ENCODE measurements at places on chromosomes 6 and 20.

GRCh38 chr20:10213526-10213925 is 5.1 kb upstream of the SNAP25 start:
- no peak for DNase-seq

GRCh38 chr6:153059757-153060156 is 57.2 kb upstream of the MTRF1L start:
- DNase-seq, result no peak

- no peak for DNase-seq
Measured at GRCh38 chr6:87139236-87139635, 16.1 kb upstream of the ZNF292 start.

DNA sequence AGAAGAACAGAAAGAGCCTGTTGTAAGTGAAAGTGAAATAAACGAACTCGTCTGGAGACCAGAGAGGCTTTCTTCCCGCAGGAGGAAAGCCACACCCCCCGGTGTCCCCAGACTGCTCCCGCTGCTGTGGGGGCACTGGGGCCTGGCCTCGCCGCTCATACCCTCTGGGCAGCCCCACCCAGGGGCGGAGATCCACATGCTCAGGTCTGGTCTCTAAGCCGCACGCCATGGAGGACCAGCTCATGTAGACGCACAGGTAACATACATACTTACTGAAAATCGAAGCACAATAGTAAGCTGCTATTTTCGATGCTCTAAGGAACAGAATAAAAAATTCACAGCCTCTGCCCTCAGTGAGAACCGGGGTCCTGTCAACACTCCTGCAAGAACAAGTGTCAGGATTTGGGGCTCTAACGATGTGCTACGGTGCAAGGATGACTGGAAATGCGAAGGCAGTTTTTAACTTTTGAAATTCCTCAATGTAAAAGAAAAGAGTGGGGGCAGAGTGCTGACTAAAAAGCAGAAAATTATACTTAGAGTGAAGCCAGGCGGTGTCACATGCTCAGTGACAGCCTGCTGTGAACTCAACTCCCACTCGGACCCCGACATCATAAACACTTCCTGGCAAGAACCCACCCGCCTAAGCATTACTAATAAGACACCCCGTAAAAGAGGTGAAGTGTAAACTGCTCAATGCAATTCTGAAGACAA is 110.5 kb downstream of the IRF4 start:
- no peak for DNase-seq

GRCh38 chr20:52676283-52676995 is 295.7 kb upstream of the TSHZ2 start:
- DNase-seq, result no peak

GRCh38 chr20:45630371-45630770 is 713 bp downstream of the WFDC9 start:
- no peak for DNase-seq

GRCh38 chr6:133333852-133334251 is 92.7 kb downstream of the EYA4 start:
- DNase-seq, result no peak

- DNase-seq, result no peak
Measured at GRCh38 chr6:31657406-31658157, 1.9 kb downstream of the APOM start.

DNA sequence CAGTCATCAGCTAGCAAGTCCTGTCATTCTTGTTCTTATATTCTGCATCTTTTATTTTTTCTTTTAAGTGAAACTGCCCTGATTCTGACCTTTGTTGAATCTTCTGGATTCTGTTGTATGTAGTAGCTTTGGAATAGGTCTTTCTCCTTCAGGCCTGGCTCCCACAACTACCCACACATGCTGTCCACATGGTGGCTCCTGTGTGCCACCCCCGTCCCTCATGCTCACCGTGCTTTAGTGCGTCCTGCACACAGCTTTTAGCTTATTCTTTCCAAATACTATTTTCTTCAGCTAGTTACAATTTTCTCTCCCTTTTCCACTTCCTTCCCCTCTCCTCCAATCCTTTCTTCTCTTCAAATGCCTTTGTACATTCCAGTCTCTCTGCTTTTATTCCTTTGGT is 61.8 kb downstream of the CTNNBL1 start:
- no peak for DNase-seq

DNA sequence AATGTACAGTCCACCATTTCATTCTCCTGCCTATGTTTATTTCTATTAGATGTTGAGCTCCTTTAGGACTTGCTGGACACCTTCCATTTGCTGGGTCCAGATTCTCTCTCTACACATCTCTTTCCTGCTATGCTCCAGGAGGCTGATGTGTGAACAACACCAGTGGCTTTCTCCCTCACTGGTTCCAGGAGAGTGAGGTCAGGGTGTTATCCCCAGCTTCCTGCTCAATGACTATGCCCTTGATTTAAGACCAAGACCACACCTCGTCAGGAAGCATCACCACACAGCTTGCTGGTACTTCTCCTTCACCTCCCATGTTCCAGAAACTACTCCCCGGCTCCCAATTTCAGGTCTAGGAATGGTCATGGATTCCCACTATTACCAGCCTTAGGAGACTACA is 31.3 kb upstream of the E2F3 start:
- no peak for DNase-seq

DNA sequence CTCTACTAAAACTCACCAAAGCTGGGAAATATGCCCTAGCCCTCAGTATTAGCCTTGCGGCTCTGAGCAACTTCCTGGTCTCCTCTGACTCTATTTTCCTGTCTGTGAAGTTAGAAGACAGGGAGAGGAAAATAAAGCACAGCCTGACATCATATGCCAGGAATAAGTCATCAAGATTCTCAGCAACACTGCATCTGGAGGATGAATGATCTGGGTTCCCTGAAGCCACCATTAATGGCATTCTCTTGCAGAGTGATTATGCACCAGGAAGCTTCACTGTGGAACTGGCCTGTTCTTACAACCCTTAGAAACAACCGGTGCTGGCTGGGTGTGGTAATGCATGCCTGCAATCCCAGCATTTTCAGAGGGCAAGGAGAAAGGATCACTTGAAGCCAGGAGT is 12.4 kb downstream of the ADGRF5 start:
- DNase-seq, result no peak

DNA sequence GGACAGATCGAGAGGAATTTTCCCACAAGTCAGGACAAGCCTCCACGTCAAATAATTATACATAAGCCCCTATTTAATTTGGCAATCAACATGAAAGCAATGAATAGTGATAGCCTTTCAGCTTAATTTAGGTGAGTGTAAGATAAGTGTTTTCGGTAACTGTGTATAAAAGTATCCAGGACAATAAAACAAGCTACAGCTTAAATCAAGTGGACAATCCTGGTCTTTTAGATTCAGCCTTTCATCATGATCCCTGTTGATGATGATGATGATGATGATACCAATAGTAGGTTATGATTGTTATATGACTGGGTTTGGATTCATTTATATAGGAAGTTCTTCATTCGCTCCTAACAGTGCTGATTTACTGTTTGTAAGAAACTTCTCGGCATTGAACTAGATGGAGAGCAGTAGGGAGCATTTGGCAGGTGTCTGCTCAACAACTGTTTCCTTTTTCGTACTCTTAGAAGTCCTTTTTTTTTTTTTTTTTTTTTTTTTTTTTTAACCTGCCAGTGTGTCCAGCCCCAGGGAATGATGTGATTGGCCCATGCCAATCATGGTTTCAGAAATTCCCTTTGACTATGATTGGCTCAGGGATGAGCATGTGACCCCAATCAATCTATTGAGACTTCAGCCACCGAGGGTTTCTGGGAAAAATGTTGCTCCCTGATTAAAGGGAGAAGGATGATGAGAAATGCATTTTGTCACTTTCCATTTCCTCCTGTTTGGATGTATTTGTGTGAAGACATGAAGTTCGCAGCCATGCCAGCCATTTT is 11.3 kb upstream of the RNF182 start:
- no peak for DNase-seq

GRCh38 chr6:163459007-163459406 is 44.5 kb downstream of the QKI start:
- no peak for DNase-seq

- DNase-seq, result no peak
Measured at GRCh38 chr20:10129749-10130148, 88.9 kb upstream of the SNAP25 start.

DNA sequence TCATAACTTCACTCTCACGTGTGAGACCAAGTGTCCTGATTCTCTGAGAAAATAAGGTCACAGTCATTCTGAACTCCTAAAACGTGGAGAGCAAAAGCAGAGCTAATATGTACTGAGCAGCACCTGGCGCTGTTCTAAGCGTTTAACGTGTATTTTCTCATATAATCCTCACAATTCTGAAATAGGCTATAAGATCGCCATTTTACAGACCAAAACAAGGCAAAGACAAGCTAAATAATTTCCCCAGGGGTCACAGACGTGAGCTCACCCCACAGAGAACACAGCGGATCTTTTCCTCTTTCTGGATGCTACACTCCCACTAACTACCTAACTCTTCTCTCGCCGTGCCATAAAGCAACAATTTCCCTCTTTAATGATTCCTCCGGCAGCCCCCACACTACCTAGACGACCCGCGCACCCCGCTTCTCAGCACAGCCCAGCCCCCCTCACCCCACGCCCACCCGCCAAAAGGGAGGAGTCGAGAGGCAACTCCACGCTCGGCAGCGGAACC is 636 bp downstream of the SUPT3H start:
- DNase-seq, result no peak

GRCh38 chr20:42611889-42612837 is 577.5 kb downstream of the PTPRT start:
- no peak for DNase-seq

DNA sequence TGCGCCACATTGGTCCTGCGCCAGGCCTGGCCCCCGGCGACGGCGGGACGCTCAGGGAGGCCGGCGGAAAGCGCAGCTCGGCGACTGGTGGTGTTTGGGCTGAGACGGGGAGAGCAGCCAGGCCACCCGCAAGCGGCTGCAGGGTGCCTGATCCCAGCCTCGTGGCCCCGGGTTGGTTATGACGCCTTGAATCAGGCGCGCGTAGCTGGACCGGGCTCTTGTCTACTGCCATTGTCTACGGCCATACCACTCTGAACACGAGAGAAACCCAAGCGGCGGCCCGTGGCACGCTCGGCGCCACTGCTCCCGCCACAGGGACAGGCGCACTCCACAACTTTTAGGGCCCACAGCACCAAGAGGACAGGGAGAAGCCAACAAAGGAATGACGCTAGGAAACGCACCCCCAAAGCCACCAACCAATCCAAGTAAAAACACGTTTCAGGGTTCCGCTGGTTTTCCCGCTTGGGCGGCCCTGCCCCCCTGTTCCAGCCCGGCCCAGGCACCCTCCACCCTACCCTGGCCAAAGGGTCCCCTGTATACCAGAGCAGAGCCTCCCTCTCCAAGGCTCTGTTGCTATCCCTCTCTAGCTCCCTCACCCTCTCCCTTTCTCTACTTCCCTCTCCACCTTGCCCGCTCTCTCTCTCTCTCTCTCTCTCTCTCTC is 1849.3 kb upstream of the DEFB115 start:
- DNase-seq, result no peak

DNA sequence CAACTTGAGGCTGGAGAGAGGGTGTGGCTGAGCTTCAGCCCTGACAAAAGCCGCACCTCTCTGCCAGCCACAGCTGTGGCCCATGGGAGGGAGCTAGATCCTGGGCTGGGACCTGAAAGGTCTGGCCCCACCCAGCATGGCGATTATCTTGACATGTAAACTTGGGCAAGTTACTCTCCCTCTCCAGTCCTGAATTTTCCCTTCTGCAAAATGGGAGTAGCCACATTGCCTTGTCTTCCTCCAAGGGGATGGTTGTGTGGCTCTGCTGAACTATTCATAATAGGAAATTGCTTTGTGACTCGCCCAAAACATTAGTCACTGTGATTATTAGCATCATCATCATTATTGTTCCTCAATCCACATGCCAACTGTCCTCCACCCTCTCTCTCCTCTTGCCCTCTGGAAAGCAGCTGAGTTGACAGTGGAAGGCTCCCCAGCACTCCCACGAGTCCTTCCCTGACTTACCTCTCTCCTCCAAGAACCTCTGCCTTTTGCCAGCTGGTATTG is 23.0 kb upstream of the RBPJL start:
- DNase-seq, result no peak

- DNase-seq, result no peak
Measured at GRCh38 chr6:155980768-155981079, 525.1 kb upstream of the NOX3 start.

- no peak for DNase-seq
Measured at GRCh38 chr20:62342910-62343309, 24.2 kb downstream of the LAMA5 start.

DNA sequence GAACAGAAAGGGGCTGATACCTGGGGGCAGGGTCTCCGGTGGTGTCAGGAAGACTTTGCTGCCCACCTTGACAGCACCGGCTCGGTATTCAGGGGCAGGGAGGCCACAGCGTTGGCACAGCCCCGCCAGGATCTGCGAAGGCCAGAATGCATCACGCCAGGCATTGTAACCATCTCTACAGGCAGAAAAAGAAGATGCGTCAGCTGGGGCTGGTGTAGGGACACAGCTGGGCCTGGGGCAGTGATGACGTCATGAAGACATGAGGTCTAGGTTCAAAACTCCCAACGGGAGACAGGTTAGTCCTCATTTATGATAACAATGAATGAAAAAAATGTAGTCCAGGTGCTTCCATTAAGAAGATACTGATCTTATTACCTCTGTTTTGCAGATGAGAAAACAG is 22.0 kb downstream of the ERGIC3 start:
- DNase-seq, result no peak

- no peak for DNase-seq
Measured at GRCh38 chr6:147564556-147564955, 56.1 kb downstream of the SAMD5 start.

DNA sequence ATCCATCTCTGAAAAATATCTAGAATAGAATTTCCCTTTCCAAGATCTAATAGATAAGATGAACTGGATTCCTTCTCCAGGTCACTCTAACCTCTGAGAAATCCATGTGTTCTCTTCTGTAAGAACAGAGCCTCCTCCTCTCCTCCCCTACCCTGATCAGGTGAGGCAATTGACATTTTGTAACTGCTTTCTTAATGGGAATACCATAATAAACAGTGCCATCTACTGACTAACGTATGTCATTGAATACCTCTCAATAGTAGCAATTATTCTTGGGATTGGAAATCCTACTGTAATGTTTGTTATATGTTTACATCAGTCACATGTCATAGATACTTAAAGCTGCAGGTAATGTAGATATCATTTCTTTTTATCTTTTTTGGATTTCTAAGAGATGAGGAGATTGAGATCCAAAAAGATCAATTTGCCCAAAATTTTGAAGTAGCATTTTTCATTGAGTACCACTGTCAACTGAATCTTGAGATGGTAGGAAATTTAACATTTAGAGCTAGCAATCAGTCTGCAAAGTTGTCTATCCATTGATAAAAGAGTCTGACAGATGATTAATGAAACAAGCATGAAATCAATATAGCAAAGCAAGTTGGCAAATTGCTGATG is 365.8 kb upstream of the HSF2 start:
- no peak for DNase-seq

GRCh38 chr20:31968291-31969126 is 558 bp downstream of the XKR7 start:
- DNase-seq, result no peak

GRCh38 chr6:11370191-11371018 is 137.9 kb upstream of the NEDD9 start:
- DNase-seq, result no peak

GRCh38 chr6:108760126-108761050 is 87.8 kb upstream of the ARMC2 start:
- no peak for DNase-seq
